Activated naive CD8-positive, alpha-beta T cell treated with anti-CD3 and anti-CD28 coated beads for 36 hours (primary cell): ENCODE measurements at places on chromosomes 1 and 21.
A peak's percentile ranks its signal among the peaks of the same experiment; 100 is the strongest.

GRCh38 chr1:15667362-15667761 lies 16.8 kb upstream of the PLEKHM2 start:
- no peak for DNase-seq

DNA sequence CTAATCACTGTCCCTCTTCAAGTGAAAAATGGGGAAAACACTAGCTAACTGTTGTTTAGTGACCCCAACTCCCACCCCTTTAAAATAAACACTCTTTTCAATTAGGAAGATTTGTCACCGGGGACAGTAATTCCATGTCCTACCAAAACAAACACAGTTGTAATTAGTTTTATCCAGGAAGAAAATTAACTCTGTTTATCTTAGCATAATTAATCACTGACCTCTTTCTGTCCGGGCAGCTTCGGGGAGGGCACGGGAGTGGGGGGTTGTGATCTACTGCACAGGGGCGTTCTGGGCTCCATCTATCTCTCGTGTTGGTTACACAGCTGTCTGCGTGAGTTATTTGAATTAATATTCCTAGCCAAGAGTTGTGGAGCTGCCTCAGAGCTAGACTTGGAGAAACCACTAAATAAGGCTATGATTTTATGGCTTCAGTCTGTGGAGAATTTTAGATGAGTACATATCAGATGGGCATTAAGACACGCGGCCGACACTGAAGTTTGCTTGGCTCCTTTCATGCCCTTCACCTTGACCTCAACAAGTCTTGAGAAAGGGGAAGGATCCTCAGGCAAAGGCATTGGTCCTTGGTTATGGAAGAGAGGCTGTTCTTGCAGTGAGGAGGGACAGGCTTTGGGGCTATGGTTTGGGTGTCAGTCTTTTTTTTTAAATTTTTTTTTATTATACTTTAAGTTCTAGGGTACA lies 102.0 kb upstream of the TRABD2B start:
- no peak for DNase-seq

DNA sequence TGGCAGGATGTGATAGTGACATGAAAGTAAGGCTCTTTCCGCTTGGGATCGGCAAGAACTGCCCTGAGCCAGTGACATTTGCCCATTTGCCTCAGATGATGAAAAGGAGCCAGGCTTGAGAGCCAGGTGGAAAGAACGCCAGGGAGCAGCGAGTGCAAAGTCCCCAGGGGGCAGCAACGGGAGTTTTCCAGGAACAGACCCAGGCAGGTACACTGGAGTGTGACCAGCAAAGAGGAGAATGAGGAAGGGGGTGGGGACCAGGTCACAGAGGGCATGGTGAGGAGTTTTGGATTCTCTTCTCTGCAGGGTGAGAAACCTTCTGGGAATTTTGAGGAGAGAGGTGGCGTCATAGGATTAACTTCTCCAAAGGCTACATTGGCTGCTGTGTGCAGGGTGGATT lies 10.8 kb upstream of the ETS2 start:
- no peak for DNase-seq

GRCh38 chr1:208509072-208509471 lies 264.9 kb upstream of the PLXNA2 start:
- no peak for DNase-seq

DNA sequence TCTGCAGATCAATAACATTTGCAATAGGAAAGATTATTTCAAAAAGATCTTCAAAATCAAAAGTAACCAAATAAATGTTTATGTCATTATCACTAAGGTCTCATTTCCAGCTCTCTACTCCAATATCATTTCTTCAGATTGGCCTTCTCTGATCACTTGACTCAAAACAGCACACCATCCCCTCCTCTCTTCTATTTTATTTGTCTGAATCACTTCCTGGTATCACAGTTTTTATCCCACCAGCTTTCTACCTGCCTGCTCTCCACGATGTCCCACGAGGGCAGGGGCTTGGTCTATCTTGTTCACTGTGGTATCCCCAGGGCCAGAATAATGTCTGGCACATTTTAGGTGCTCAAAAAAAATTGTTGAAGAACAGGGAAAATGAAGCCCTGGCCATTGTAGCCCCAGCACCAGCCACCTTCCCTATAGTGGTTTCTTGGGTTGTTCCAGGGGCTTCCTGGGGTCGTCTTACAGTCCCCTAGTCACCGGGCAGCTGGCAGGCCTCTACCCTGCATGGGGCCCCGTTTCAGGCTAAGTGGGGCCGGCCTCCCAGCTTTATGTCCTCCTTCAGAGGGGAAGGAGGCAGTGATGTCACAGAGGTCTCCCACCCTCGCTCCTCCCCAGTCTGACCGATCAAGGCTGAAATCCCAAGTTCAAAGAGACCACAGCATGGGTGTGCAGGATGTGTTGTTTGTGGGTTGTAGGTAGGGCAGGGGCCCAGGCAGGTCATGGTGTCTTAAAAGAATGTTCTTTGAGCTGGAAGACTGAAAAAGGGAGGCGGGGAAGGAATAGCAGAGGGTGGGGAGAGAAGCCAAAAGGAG lies 3.5 kb upstream of the PADI1 start:
- peak; percentile 43 for DNase-seq

DNA sequence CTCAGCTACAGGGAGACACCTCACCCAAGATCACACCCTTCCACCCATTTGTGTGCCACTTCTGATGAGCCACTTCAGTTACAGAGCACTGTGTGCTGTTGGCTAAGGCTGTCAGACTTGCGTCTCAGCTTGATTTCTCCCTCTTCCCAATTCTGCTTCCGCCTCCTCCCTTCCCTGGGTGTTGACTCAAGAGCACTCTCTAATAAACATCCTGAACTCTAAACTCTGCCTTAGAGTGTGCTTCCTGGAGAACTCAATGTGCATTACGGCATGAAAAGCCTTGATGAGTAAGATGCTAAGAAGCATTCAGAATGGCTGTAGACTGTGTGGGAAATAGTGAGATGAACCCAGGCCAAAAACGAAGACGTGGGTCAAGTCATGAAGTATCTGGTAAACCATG lies 54.9 kb upstream of the S1PR1 start:
- no peak for DNase-seq

DNA sequence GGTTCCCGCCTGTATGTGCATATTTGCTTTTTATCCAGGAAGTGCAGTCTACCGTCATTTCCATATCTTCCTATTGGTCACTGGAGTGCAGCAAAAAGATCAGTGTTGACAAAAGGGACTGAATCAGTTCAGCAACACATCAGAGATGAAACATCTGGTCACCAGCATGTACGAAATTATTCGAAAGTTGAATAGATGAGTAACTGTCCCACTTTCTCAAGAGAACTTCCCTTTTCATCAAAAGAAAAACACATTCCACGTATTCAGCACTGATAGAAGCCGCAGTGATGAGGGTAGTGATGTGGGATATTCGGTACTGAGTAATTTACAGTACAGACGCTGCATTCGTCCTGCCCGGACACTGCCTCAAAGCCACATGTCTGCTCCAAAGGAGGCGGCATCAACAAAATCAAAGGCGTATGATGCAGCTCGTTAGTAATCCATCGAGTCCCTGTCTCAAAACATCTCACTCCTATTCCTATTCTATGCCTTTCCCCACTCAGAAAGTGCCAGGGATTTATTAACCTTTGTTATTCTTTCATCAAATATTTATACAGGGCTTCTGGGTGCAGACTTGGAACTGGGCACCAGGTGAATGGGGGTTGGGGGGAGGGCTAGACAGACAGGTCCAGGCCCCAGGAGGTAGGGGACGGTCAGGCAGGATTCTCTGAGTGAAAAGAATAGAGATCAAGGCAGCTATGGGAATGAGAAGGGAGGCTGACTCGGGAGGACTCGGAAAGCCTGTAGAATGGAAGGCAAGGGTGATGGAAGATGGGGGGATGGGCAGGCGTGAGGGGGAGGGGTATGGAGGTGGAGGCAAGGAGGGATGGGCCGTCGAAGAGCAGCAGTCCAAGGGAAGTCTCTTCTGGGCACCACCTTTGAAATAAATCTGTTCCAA lies 79.5 kb upstream of the SLC45A1 start:
- no peak for DNase-seq

GRCh38 chr1:61337981-61338848 lies 255.9 kb downstream of the NFIA start:
- DNase-seq = no peak

DNA sequence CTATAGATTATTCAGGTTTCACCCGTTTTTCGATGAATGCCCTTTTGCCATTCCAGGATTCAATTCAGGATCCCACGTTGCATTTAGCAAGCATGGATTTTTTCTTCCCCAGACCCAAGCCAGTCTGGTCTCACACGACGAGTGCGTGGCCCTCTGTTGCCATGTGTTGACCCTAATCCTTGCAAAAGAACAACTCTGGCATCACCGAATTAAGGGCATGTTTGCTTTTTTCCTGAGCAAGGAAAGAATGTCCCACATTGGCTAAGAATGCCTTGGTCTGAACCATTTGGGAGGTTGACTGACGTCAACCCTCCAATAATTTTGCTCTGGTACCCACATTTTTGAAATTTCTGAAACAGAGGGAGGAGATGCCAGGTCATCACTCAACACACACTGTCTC lies 153.0 kb upstream of the WNT4 start:
- DNase-seq = no peak

DNA sequence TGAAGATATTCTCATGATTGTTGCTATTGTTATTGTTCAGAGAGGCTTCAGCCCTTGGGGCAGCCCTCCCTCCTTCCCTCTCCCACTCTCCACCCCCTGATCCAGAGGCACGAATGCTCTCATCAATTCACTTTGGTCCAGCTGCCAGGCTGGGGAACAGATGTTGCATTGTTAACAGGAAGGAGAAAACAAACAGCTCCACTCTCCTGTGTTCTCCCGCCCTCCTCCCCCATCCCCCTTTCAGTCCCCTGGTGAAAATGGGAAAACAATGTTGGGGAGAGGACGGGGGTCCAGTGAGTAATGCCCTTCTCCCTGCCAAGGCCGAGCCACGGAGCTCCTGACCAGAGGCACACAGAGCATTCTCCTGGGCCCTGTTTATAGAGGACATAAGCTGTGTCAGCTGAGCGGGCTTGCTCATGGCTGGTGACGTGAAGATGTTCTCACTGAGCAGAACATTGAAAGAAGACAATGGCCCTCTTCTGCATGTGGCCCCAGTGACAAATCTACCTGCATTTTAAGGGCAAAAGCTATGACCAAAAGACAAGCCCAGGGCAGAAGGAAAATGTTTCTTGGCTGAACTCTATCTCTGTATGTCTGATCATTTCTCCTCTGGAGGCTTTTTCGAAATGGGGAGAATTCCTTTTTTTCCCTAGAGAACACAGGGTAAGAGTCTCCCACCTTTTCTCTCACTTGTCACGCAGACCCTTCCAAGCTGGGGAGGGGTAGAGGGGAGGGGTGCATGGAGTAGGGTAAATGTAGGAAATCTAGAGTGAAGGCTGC lies 111.7 kb downstream of the GLUL start:
- no peak for DNase-seq

GRCh38 chr1:78493451-78493850 lies 2.7 kb downstream of the PTGFR start:
- no peak for DNase-seq

DNA sequence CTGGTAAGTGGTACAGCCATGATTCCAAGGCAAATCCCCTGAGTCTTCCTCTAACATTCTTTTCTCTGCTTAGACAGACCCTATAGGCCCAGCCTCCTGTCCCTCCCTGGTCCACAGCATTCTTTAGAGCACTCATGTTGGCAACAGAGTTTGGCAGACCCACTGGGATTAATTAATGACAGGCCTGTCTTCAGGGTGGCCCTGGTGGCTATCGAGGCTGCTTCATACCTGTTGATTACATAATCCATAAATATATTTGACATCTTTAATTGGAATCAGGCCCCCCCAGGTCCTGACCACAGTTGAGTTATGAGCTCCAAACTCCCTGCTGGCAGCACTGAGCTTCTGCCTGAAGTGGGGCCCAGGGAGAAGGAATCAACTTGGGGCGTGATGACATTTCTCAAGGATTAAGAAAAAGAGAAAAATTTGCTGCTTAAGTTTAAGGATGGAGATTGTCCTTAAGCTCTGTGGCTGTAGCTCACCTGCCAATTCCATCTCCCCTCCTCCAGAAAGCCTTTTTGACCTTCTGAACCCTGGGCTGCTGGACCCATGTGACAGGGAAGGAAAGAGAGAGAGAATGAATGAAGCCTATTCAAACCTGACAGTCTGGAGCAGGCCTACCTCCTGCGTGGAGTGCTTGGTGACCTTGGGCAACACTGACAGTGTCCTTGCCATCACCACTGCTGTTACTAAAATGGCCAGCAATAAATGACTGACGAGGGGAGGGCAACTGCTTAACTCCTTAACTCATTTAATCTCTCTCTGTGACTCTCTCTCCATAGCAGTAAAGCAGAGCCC lies 156.6 kb downstream of the TRABD2B start:
- no peak for DNase-seq

DNA sequence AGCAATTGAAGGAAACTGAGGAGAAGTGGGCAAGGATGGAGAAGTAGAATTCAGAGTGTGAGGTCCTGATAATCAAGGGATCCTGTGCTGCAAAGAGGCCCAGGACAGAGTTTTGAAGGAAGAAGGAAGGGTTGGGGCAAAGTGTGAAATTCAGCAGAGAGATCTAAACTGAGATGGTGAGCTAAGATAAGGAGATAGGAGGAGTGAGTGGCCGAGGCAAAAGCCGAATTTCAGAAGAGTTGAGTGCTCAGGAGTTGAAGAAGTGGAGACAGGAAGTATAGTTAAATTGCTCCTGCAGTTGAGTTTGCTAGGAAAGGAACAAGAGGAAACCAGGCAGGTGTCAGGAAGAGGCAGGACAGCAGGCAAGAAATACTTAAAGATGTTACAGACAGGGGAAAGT lies 16.4 kb upstream of the MAPKAPK2 start:
- no peak for DNase-seq

GRCh38 chr1:34460193-34460592 lies 283.5 kb downstream of the C1orf94 start:
- peak; percentile 28 for DNase-seq
